Endodermal cell (in vitro differentiated cells): ENCODE measurements at places on chromosomes 1 and 21. TPM values are rescaled to one million over a fixed set of nuclear protein-coding genes. Genes with fewer than 3 reads are reported as not detected.

DNA sequence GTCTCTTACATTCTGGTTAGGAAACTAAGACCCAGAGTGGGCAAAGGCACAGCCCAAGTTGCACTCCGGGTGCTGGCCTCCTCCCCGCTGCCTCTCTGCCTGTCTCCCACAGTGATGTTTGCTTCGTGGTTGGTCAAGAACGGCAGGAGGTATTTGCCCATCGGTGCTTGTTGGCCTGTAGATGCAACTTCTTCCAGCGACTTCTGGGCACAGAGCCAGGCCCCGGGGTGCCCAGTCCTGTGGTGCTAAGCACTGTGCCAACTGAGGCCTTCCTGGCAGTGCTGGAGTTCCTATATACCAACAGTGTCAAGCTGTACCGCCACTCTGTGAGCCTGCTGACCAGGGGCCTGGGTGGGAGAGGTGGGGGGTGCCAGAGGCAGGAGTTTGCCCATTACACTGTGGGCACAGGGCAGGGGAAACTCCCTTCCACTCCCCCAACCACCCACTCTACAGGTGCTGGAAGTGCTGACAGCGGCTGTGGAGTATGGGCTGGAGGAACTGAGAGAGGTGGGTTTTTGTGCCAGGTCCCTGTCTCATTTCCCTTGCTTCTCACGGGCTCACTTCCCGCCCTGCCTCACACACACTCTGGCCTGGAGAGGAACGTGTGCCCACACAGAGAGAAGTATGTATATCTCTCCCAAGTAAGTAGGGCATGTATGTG lies 1.9 kb downstream of the BTBD19 start:
- peaks cover 32% of the 10 kb centered on the region for H3K4me1 ChIP-seq
- H3K27ac ChIP-seq = no peak overlapping the region
- H3K4me3 ChIP-seq = no peak overlapping the region
- peak; percentile 41 for DNase-seq
- H3K36me3 ChIP-seq = peaks cover 7% of the 10 kb centered on the region
- no peaks in the 10 kb centered on the region for H3K27me3 ChIP-seq

DNA sequence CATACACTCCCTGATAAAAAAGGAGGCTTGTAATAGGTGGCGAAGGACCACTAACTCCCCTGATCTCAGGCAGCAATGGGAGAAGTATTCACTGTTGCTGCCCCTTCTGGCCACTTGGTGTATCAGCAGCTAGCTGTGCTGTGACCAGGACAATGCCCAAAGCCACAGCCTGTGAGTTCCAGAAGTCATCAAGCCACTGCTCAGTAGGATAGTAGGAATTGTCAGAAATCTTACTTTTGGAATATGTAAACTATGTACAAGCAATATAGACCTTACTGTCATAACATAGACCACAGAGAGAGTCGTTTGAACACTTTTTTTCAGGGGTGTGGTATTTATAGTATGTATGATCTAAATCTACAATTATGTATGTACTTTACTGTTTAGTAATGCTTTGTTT lies 248.3 kb upstream of the CAMK1G start:
- peak; percentile 87 for DNase-seq
- no peaks in the 10 kb centered on the region for H3K4me1 ChIP-seq
- H3K4me3 ChIP-seq = no peak overlapping the region

DNA sequence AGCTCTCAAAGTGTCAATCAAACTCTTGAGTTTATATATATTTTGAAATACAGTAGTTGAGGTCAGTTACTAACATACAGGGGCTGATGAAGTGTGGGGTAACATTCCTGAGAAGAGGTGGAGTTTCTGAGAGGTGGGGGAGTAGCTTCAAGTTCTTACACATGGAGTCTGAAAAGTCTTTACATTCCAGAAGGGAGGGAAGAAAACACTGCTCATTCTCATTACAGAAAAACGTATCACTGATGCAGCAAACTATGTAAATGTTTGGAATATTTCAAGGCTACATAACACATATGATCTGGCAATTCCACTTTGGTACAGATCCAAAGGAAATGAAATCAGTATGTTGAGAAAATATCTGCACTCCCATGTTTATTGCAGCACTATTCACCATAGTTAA lies 1065.8 kb upstream of the B3GALT2 start:
- no peak for DNase-seq
- no peaks in the 10 kb centered on the region for H3K36me3 ChIP-seq
- peaks cover 3% of the 10 kb centered on the region for H3K4me1 ChIP-seq
- no peak overlapping the region for H3K4me3 ChIP-seq
- no peaks in the 10 kb centered on the region for H3K27me3 ChIP-seq
- H3K27ac ChIP-seq = no peak overlapping the region

GRCh38 chr21:41387824-41388223 lies 26.0 kb downstream of the MX2 start:
- H3K27ac ChIP-seq = no peak overlapping the region
- no peak overlapping the region for H3K4me3 ChIP-seq
- H3K36me3 ChIP-seq = no peaks in the 10 kb centered on the region
- no peaks in the 10 kb centered on the region for H3K4me1 ChIP-seq
- H3K27me3 ChIP-seq = no peaks in the 10 kb centered on the region
- DNase-seq = no peak

GRCh38 chr1:215475796-215476481 lies 91.2 kb upstream of the KCTD3 start:
- H3K27ac ChIP-seq = no peak overlapping the region
- no peak for DNase-seq
- H3K4me1 ChIP-seq = no peaks in the 10 kb centered on the region
- H3K4me3 ChIP-seq = no peak overlapping the region

DNA sequence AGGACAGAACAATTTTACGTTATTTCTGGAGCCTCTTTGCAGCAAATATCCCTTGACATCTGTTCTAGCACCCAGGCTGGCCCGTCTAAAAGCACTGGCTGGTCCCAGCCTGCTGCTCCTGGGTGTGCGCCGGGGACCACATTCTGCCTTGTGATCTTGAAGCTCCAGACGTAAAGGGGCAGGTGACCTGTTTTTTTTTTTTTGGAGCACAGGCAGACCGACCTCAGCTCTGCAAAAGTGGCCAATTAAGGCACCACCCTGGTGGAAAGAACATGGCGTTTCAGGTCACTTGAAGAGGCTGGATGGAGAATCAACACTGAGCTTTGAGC lies 13.8 kb upstream of the CAMTA1 start:
- H3K27ac ChIP-seq = no peak overlapping the region
- H3K36me3 ChIP-seq = no peaks in the 10 kb centered on the region
- H3K27me3 ChIP-seq = no peaks in the 10 kb centered on the region
- H3K4me3 ChIP-seq = no peak overlapping the region

GRCh38 chr1:89942014-89942413 lies 52.9 kb upstream of the ZNF326 start:
- H3K27ac ChIP-seq = no peak overlapping the region
- peaks cover 16% of the 10 kb centered on the region for H3K4me1 ChIP-seq
- no peak overlapping the region for H3K4me3 ChIP-seq
- no peak for DNase-seq

DNA sequence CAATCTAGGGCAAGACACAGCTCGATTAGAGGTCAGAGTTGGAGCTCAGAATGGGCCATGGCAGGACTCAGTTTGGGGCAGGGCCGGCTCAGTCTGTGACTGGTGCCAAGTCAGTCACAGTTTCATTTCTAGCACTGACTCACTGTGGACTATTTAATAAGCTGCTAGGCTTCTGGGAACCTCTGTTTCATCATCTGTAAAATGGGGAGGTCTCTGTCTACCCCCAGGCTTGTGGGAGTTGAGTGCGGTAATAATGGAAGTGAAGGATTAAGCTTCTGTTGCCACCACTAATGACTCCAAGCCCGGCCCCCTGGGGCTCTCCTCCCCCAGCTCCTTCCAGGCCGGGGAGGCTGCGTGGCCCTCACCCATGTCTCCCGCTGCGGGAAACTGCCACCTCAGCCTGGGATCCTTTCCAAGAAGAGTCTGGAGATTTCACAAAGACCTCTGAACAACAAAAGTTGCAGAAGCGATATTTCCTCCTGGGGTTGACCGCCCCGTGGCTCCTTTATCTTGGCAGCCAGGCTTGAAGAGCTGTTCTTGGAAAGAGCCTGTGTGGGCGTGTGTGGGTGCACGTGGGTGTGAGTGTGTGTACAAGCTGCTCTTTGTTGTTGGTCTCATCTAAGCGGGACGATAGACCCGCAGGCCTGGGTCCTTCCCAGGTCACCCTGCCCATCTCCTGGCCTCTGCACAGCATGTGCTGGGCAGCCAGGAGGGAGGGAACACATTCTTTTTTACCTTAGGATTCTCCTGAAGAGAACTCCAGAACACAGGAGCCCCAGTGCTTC lies 29.1 kb downstream of the KNCN start:
- no peak overlapping the region for H3K4me3 ChIP-seq
- H3K36me3 ChIP-seq = no peaks in the 10 kb centered on the region
- DNase-seq = peak; percentile 53
- no peak overlapping the region for H3K27ac ChIP-seq
- H3K27me3 ChIP-seq = peaks cover 39% of the 10 kb centered on the region
- H3K4me1 ChIP-seq = peaks cover 44% of the 10 kb centered on the region

DNA sequence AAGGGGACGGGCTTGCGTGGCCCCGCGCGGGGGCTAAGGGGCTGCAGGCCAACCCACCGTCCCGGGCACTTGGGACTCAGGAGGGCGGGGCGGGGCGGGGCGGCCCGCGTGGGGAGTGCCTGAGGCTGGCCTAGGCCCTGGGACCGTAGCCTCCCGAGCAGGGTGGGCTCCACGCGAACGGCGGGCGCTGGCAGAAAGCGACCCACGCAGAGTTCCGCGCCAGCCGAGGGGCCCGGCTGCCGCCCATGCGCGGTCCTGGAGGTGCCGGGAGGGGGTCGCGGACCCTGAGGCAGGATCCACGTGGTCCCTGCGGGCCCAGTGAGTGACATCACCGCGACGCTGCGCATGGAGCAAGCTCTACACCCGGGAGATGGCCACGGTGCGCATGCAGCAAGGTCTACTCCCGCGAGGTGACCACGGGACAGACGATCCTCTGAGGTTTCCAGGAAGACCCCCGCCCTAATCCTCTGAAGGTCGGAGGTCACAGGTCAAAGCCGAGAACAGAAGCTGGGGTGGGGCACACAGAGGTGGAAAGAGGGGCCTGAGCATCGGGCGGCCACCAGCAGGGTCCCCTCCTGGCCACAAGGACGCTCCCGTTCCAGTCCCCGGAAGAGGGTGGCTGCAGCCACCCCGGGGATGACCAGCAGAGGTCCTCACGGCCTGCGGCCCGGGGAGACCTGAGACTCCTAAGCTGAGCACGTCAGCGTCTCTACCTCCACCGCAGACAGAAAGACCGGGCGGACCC lies 13.5 kb upstream of the SLC19A1 start:
- no peaks in the 10 kb centered on the region for H3K27me3 ChIP-seq
- DNase-seq = peak; percentile 96
- peak overlapping the region; percentile 76 for H3K4me3 ChIP-seq
- no peaks in the 10 kb centered on the region for H3K36me3 ChIP-seq
- H3K4me1 ChIP-seq = no peaks in the 10 kb centered on the region

GRCh38 chr1:227125929-227126545 lies 185.9 kb downstream of the COQ8A start:
- H3K36me3 ChIP-seq = peaks cover 7% of the 10 kb centered on the region
- H3K27me3 ChIP-seq = no peaks in the 10 kb centered on the region
- no peak overlapping the region for H3K4me3 ChIP-seq
- no peaks in the 10 kb centered on the region for H3K4me1 ChIP-seq
- no peak overlapping the region for H3K27ac ChIP-seq

OR2L5 gene
- not detected in 3 replicates for total RNA-seq

COA7 gene
- total RNA-seq = 7.3 to 31.6 TPM (median 29.9 TPM) in 3 replicates

ZFP69 gene
- 3.5 to 6.3 TPM (median 6.0 TPM) in 3 replicates for total RNA-seq

SLC35F3 gene
- total RNA-seq = 11.4 and 14.8 TPM in 2 replicates

FNDC5 gene
- total RNA-seq = 6.4 to 8.8 TPM (median 7.2 TPM) in 3 replicates
